CD4-positive, alpha-beta T cell treated with Interleukin-10 for 1 hour (primary cell): ENCODE measurements at places on chromosomes 7 and 10.

DNA sequence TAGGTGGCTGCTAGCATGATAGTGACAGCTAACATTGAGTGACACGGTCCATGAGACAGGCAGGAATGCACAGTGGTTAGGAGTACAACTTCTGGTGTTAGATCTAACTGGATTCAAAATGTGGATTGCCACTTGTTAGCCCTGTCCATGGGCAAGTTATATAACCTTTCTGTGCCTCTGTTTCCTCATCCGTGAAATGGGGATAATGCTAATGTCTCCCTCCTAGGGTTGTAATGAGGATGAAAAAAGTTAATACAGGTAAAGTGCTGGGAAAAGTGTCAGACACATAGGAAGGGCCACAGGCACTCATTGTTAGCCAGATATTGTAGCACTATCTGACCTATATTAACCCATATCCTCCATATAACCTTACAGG is 41.8 kb downstream of the TACR2 start:
- DNase-seq = no peak

DNA sequence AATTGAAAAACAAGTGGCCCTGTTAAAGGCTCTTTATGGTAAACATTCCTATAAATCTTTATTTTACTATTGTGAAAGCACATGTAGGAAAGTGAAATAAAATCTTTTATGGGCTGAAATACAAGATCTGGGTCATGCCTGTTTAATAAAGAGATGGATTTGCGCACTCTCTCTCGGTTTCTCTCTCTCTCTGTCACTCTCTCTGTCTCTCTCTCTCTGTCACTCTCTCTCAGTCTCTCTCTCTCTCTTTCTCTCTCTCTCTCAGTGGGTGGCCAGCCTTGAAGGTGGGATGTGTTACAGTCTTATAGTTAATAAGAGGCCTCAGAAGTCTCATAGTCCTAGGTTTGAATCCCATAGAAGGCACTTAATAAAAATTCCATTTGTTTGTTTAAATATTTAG is 2.4 kb downstream of the TAC1 start:
- no peak for DNase-seq

GRCh38 chr10:29559996-29560395 is 74.8 kb downstream of the SVIL start:
- no peak for DNase-seq

DNA sequence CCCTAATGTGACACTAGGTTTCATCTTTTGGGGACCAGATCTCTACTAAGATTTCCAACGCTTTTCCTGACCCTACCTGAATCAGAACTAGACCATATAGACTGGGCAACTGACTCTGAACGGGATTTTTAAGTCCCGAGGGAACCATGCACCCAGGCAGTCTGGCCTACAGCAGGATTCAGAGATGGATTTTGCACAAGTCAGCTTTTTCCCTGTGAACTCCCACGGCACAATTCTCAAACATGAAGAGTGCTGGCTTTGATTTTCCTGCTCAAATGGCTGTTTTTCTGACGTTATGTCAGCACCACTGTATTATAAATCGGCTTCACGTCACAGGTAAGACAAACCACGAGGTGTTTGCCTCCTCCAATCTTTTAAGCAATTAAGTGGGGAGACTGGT is 409.1 kb downstream of the TCERG1L start:
- DNase-seq = no peak

DNA sequence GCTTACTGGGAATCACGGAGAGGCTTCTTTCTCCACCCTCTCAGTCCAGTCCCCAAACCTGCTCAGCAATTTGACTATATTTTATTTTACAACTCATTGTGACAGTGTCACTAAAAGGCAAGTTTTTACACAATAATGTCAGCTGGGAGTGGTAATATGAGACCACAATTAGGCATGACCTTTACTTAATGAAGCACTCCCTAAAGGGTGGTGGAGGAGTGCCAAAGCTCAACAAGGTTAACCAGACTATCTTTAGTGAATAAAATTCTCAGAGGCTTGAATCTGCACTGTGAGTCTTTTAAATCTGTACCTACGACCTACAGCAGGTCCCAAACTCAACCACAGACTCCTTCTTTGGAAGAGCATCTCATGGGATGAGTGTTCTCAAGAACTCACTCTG is 215.6 kb downstream of the TAX1BP1 start:
- DNase-seq = no peak
